ENCODE measurements at places on chromosomes 1 and 21.

- DNase-seq = no peak
Observed at GRCh38 chr1:4085546-4085945, 185.5 kb upstream of the C1orf174 start.

DNA sequence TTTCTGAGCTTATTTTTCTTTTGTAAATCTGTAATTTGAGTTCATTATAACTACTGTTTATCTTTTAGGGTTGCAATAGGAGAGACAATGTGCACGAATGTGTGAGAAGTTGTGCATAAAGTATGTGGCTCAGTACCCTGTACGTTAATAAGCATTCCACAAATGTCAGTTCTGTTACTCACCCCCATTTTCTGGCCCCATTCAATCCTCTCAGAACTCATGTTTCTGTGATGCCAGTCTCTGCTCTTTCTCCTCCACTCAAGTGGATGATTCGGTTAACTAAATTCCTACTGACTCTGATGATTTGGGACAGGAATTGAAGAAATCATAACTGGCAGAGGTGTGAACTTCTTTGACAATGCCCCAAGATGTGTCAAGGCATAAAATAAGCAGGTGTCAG is 10.2 kb upstream of the DMRTB1 start:
- DNase-seq = no peak

GRCh38 chr1:190881064-190881463 is 403.4 kb upstream of the BRINP3 start:
- DNase-seq = no peak

GRCh38 chr21:45740491-45741357 is 97.2 kb downstream of the PCBP3 start:
- DNase-seq = no peak

GRCh38 chr1:62539028-62539447 is 58.3 kb upstream of the ANGPTL3 start:
- DNase-seq = no peak

DNA sequence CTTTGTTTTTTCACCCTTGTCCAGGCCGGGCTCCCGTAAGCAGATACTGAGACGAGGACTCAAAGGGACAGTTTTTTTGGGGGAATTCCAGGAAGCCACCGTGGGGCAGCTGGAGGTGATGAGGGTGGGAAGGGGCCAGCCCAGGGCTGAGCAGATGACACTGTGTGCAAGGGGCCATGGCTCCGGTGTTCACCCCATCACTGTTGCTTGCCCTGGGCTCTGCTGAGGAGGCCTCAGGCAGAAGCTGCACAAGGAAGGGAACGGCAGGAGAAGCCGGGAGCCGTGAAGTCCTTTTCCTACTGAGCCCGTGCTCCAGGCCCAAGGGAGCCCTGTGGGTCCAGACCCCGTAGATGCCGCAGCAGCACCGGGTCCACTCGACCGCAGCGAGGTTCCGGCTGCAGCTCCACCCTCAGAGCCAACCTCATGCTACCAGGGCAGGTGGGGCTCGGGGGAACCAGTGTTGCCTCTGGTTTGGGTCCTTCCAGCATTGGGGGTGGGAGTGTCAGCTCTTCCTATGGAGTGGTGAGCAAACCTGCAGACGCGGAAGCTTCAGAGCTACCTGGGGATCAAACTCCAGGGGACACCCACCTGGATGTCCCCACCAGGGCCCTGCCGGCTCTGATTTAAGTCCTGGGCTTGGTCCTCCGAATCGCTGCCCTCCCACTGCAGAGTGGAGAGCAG is 4.3 kb upstream of the CALML6 start:
- DNase-seq = no peak

GRCh38 chr1:16905110-16905867 is 9.5 kb downstream of the RNU1-2 start:
- no peak for DNase-seq

- DNase-seq = no peak
Observed at GRCh38 chr1:35555212-35555584, 2.0 kb downstream of the KIAA0319L start.

- DNase-seq = no peak
Observed at GRCh38 chr1:47565676-47566075, 127.8 kb downstream of the FOXD2 start.

DNA sequence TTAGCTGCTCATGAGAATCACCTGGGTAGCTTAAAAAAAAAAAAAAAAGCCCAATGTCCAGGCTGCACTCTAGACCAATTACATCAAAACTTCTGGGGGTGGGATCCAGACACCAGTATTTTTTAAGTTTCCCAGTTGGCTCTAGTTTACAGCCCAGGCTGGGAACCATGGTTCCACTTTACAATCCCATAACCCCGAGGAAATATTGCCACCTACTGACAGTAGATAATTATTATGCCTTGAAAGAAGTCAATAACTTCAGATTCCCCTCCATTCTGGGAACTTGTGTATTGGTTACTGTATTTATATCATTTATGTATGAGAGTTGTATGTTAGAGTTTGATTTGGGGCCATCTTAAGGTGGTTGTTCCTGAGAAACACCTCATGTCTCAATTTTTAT is 100.2 kb downstream of the SPATA46 start:
- no peak for DNase-seq

GRCh38 chr1:117782056-117782455 is 147.4 kb downstream of the GDAP2 start:
- DNase-seq = no peak

GRCh38 chr1:236394879-236395229 is 768 bp downstream of the EDARADD start:
- no peak for DNase-seq

DNA sequence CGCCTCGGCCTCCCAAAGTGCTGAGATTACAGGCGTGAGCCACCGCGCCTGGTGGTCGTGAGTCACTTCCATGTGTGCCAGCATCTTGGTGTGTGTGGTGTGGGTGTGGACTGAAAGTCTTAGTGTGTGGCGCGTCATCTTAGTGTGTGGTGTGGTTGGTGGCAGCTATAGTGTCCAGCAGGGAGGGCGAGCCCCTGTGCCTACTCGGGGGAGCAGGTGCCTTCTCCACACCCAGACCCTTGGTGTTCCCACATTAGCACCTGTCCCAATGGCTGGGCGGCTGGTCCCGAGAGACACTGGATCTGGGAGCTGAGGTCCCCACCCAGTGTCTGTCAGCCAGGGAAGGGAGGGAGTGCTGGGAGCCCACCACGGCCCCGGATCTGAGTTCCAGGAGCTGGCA is 2.8 kb downstream of the SCNN1D start:
- no peak for DNase-seq

DNA sequence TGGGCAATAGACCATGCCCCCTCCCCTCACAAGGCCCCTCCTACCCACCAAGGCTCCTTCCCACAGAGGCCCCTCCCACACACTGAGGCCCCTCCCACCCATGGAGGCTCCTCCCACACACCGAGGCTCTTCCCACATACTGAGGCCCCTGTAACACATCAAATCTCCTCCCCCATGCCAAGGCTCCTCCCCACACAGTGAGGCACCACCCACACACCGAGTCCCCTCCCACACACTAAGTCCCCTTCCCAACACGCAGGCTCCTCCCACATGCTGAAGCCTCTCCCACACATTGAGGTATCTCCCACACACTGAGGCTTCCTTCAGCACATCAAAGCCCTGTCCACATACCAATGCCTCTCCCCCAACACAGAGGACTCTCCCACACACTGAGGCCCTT is 391.8 kb downstream of the CAMTA1 start:
- no peak for DNase-seq

GRCh38 chr1:12591267-12591938 is 26.6 kb downstream of the DHRS3 start:
- no peak for DNase-seq

DNA sequence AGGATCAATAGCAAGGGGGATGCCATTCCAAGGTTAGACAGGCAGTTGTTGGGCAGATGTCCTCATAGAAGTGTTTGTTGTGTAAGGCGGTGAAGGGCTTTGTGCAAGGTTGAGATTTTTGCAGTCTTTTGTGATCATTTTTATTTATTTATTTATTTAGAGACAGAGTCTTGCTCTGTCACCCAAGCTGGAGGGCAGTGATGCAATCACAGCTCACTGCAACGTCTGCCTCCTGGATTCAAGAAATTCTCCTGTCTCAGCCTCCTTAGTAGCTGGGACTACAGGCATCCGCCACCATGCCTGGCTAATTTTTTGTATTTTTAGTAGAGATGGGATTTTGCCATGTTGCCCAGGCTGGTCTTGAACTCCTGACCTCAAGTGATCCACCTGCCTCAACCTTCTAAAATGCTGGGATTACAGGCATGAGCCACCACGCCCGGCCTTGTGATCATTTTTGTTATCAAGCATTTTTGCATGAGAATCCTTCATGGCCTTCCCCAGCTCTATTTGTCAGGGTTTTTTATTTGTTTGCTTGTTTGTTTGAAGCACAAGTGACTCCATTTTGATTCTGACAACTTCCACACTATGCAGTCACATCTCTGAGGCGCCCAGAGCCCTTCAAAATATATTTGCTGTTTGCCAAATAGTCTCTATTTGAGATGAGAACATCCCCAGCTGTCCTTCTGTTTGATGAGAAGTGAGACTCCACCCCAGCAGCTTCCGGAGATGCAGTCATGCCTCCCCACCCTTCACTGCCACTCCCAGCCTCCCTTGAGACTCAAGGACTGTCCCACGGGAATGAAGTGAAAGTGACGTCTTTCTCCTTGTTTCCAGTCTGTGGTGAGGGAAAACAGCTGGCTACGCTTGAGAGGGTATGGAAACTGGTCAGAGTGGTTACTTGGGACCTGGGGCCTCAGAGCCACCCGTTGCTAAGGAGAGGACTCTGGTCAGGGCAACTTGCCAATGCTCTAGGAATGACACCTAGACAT is 38.0 kb downstream of the TMEM50B start:
- DNase-seq = no peak

GRCh38 chr1:229161740-229162139 is 109.2 kb upstream of the RAB4A start:
- no peak for DNase-seq

- DNase-seq = no peak
Observed at GRCh38 chr1:230831771-230832170, 36.5 kb downstream of the C1orf198 start.

GRCh38 chr1:114107474-114108435 is 45.9 kb downstream of the SYT6 start:
- DNase-seq = no peak

- DNase-seq = no peak
Observed at GRCh38 chr1:27878787-27879335, 6.5 kb downstream of the THEMIS2 start.

- DNase-seq = no peak
Observed at GRCh38 chr1:207336559-207337467, 15.3 kb downstream of the CD55 start.

All from activated CD4-positive, alpha-beta T cell treated with anti-CD3 and anti-CD28 coated beads, Interleukin-2, amount 50 U/mL, for 4 hours (primary cell).